ENCODE measurements at places on chromosomes 13 and 19.

- DNase-seq, result no peak
Observed at GRCh38 chr19:14073925-14074838, 1.6 kb downstream of the MISP3 start.

DNA sequence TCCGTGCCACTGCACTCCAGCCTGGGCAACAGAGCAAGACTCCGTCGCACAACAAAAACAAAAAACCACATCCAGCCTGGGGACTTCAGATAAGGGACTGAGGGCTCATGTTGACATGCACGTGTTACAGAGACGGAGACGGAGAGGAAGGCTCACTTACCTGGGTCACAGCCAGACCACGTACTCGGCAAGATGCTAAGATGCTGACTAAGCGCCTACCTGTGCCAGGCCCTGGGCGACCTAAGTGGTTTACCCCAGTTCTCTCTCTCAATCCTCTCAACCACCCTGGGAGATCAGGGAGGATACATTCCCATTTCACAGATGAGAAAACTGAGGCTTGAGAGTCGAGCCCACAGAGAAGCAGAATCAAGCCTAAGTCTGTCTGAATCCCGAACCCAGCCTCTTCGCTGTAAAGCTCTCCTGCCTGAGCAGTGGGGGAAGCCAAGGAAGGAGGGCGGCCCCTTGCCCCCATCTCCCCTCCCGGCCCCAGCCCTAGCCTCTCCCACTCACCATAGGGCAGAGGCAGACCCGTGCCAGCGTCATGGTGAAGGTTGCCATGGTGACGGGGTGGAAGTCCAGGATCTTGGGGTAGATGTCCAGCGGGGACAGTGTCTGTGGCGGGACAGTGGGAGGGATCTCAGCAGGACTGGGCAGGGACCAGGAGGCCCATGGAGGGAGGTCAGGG, 13.5 kb downstream of the ERCC2 start:
- no peak for DNase-seq

DNA sequence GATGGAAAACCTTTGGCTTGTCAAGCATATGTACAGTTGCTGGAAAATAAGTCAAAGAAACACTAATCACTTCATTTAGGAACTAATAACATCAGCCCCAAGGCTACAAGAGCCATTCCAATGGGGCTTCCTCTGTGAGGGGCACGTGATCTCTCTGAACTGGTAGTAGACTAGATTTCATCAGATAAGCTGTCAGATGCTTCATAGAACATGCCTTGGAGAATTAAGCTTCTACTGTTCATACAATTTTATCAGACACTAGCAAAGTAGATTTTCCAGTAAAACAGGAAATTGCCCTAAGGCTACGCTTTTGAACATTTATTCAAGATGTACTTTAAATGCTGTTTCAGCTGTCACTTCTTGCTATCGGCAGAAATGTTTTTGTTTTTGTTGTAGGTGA, 107.8 kb downstream of the EDNRB start:
- DNase-seq, result no peak

GRCh38 chr13:77628170-77628569, 69.3 kb upstream of the SLAIN1 start:
- DNase-seq, result no peak

DNA sequence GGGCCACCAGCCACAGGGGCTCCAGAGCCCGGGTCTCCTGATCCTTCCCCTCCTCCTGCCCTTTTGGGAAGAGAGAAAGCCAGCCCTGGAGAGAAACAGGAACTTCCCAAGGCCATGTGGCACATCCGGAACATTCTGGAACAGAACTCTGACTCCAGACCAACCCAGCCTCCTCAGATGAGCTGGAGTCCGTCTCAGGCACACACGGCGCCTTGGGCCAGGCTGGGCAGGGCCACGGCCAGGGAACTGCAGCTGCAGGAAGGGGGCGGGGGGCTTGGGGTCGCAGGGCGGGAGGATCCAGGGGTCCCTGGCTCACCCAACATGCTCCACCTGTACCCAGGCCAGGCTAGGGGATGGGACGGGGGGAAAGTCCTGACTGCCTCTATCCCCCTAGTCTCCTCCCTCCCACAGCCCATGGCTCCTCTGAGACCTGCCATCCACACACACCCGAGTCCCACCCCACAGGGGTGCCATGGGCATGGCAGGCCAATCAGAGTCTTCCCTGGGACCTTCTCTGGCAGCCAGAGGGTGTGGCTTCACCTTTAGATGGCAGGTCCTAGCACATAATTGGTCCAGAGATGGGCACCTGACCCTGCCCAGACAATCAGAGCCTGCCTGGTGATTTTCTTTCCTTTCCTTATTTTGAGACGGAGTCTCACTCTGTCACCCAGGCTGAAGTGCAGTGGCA, 22.9 kb downstream of the SBNO2 start:
- DNase-seq, result no peak

DNA sequence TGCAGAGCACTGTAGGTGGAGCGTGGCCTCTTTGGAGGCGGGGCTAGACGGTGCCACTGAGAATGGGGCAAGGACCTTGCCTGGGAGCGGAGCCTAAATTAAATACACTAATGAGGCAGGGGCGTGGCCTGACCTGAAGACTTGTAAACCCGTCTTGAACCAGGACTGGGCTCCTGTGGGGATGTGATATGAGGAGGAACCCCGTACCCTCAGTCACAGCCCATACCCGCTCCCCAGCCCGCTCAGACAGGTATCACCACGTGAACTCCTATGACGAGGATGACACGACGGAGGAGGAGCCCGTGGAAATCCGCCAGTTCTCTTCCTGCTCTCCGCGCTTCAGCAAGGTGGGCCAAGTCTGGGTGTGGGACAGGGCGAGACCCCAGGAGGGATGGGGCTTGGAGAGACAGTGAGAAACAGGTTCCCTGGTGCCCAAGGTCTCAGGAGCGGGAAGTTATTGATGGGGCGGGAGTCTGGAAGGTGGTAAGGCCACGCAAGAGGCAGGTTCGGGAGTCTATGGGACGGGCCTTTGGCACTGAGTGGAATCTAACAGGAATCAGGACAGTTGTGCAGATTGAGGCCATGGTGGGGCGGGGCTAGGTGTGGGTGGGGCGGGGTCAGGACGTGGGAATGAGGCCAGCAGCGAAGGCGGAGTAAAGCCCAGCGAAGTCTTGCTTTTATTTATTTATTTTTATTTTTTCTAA, 14.7 kb downstream of the DNASE2 start:
- DNase-seq, result no peak

DNA sequence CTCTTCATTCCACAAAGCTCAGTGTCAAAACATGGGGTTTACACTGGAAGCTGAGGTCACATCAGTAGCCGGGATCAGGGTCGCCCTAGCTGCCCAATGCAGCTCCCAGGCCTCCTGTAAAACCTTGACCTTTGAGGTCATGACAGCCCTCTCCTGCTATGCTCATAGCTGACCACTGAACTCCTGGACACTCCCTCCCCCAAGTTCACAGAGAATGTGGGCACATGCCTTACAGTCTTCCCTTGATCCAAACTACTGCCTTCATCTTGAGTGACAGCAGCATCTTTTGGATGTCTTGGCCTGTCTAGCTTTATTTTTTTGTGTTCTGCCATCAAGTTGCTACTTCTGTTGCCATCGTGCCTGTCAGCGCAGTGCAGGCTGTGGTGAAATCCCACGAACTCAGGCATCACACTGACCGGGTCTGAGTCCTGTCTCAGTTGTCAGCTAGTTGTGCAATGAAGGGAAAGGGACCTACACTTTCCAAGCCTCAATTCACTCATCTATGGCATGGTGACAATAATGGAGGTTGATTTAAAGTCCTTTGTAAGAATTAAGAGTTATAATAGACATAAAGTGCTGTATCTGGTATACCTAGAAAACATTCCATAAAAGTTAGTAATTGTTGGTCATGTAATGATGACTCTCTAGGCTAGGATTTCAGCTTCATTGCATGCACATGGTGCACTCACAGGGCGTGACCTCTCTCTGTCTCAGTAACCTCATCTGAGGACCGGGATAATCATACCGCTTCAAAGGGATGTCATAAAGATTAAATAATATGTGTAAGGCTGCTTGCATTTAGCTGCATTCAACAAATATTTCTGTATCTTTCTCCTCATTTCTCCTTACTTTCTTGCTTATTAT, 16.4 kb upstream of the ALOX5AP start:
- DNase-seq, result no peak

DNA sequence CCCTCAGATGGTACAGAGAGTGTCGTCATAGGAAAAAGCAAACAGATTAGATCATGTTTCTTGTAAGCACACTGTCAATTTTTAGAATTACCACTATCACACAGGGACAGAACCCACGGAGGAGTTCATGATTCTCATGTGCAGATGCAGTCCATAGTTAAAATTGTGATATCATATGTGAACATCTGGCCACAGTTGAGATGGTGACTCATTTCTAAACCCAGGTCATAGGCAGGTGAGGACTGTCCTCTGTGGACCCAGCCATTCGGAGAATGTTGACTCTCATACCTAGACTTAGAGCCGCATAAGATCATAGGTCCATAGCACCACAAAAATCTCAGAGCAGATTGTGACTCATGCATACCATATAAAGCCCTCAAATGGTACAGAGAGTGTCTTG, 17.8 kb upstream of the ZNF730 start:
- no peak for DNase-seq

GRCh38 chr13:49444524-49445395, 686 bp downstream of the SETDB2 start:
- no peak for DNase-seq

GRCh38 chr13:19680751-19681150, 47.3 kb downstream of the MPHOSPH8 start:
- DNase-seq, result no peak

DNA sequence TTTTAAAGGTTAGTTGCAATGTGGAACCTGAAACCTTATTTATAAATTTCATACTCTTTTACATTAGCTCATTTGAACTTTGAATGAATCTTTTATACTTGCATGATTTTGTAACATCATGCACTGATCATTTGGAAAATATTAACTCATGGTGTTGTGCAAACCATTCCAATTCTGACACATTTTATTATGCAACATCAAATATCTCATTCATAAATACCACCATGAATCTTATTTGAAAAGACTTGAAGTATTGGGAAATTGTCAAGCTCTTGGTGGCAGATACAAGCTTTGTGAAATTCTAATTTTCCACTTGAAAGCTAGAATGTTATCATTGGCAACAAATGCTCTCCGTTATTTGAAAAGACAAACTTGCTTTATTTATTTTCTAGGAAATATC, 379.9 kb upstream of the PCDH20 start:
- DNase-seq, result no peak

DNA sequence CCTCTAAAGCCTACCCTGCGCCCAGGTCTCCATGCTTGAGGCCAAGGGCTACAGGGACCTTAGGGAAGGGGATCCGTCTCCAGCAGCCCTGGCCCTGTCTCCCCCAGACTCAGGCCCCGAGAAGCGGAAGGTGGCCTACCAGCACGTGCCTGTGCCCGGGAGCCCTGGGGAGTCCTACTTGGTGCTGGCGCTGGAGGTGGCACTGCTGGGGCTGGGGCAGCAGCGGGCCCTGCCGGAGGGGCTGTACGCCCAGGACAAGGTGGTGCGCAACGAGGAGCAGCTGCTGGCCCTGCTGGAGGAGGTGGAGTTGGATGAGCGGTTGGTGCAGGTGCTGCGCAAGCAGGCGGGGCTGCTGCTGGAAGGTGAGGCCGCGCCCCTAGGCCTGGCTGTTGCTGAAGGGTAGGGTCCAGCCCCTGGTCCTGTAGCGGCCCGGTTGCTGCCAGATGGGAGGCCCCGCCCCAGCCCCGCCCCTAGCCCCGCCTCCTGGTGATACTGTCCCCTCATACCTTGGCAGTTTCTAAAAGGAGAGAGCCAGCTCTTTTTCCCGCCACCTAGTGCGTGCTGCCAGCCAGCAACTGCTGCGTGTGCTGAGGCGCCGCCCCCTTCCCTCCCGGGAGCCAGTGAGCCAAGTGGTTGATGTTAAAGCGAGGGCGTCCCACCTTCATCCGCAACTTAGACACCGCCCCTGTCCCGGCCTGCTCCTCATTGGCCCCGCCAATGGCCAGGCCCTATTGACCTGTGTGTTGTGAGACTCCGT, 22.6 kb downstream of the ZSWIM4 start:
- no peak for DNase-seq

- DNase-seq, result no peak
Observed at GRCh38 chr19:1518471-1518870, 5.4 kb upstream of the PLK5 start.

- DNase-seq, result no peak
Observed at GRCh38 chr19:17058236-17058635, 17.0 kb downstream of the HAUS8 start.

- DNase-seq, result no peak
Observed at GRCh38 chr19:44847144-44848035, 1.3 kb downstream of the NECTIN2 start.

GRCh38 chr13:53885997-53886396, 857.4 kb downstream of the OLFM4 start:
- no peak for DNase-seq

DNA sequence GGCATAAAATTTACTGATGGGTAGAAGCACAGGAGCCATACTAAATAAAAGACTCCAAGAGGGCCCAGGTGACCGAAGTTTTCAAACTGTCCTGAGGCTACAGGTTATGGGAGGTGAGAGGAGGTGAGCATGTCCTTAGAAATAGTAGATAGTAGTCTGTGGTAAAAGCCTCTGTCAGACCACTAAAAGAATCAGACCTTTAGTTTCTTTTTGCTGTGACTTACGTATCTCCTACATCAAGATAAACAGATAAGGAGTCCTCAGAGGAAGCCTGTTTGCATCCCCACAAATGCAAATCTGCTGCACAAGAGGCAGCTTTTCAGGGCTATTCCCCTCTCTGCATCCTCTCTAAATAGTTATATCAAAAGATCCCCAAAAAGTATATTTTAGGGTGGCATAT, 711.6 kb upstream of the SLITRK6 start:
- DNase-seq, result no peak

DNA sequence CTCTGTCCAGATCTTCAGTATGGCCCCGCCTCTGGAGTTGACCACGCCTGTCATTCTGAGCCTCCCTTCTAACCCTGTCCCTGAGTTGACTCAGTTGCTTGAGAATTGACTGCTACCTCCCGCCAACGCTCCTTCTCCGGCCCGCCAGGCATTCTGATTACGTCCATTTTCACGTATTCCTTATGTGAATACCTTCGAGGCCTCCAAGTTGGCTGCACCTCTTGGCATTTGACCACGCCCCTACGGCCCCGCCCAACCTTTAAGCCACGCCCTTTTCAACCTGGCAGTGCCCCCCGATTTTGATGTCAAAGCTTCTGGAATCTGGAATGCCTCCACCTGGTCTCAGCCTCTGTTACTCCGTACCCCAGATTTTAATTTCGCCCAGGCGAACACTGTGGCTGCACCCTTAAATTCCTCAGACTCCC, 1.7 kb upstream of the EML2 start:
- DNase-seq, result no peak

- no peak for DNase-seq
Observed at GRCh38 chr13:41460930-41461329, 3.6 kb downstream of the RGCC start.

GRCh38 chr13:111663953-111664421, 343.5 kb downstream of the TEX29 start:
- no peak for DNase-seq

DNA sequence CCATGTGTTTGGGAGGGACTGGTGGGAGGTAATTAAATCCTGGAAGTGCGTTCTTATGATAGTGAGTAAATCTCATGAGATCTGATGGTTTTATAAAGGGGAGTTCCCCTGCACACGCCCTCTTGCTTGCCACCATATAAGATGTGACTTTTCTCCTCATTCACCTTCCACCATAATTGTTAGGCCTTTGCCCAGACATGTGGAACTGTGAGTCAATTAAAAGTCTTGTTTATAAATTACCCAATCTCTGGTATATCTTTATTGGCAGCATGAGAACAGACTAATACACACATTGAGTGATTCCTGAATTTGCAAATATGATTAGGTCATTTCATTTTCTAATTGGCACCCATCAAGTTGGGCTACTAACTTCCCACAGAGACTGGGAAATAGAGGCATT, 977.2 kb downstream of the SLITRK1 start:
- DNase-seq, result no peak
